ENCODE measurements at places on chromosomes 11 and 22.
A peak's percentile ranks its signal among the peaks of the same experiment; 100 is the strongest.

DNA sequence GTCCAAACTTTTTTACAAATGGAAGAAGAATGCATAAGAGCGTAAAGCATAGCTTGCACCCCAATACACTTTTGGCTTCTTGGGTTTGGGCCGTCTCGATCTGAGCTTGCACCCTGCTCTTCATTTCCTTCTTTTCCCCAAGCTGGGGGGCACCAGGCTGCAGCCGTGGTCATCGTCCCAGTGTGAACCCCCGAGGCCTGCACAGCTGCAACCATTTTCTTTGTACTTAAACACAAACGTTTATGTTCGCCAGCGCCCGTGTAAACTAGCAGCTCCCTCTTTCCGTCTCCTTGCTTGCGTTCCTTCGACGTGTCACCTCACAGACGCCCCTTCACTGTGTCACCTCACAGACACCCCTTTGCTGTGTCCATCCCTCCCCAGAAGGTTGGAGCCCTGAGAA, 10.1 kb downstream of the KRTAP5-5 start:
- no peak for DNase-seq

DNA sequence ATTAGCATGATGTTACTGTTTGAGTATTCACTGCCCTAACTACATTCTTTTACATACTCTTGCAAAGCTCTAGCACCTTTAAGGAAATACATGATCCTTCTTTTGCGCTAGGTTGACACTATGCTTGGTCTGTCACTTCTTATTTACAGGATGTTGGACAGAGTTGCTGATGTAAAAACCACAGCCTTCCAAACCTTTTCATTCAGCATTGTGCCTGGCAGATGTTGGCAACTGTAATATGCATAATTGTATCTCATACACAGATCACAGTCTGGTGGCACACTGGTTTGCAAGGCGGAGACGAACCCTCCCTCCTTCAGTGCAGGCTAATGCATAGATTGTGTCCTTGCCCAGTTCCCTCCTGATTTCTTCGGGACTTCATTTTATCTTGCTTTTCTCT, 224.1 kb downstream of the SNX19 start:
- DNase-seq: no peak

GRCh38 chr11:78181185-78181584, 7.2 kb downstream of the KCTD21 start:
- DNase-seq: peak; percentile 63

DNA sequence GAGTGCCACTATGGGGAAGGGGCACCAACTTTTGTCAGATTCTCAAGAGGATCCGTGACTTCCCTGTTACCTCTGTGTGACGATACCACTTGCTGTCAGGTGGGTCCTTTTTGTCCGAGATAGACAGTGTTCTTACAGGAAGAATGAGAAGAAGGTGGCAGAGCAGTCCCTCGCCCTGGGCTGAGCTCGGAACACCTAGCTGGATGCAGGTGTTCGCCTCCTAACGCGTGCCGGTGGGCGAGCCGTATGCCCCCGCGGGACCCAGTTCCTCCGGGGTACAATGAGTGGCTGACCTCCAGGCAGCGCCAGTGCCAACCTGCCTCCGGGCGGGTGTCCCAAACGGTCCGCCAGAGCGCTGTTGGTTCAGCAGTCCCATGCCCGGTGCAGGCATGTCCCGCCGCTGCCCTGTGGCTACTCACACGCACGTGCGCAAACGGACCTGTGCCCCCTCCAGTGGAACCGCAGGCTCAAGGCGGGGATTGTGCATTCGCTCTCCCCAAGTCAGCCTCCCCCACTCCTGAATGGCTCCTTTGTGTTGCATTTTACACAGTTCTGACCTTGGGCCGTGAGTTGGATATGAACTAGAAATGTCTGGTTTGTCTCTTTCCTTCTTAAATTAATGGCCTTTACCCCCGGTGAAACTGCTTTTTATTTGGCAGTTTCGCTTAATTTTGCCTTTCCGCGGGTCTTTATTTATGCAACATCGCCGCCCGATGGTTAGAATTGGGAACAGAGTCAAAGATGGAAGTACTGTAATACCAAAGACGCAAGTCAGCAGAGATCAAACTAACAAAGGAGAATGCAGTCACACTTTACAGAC, 1.1 kb upstream of the ABTB2 start:
- DNase-seq: peak; percentile 88

- no peak for DNase-seq
Observed at GRCh38 chr11:95302211-95302610, 71.2 kb upstream of the SESN3 start.

GRCh38 chr22:35070451-35071093, 4.6 kb downstream of the ISX start:
- no peak for DNase-seq

GRCh38 chr11:64348383-64349024, 8.5 kb downstream of the CCDC88B start:
- DNase-seq: no peak

DNA sequence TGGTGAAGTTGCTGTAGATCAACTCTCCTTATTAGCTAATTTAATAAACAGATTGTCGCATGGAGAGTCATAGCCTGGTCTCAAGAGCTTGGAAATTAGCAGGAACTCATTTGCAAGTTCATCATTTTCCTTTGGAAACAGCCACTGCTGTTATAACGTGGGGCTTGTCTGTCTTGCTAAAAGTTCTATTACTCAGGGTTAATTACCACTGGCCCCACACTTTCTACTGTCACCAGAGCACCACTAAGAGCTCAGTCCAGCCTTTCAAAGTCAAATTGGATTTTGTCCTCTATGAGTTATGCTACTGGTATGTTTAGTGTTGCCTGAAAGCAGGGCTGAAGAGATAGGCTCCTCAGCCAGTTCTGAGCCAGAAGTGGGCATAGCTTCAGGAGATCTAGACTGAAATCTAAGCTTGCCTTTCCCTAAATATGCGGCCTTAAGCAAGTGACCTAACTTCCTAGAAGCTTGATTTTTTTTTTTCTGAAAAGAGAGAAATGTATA, 292.2 kb downstream of the INSC start:
- DNase-seq: no peak

DNA sequence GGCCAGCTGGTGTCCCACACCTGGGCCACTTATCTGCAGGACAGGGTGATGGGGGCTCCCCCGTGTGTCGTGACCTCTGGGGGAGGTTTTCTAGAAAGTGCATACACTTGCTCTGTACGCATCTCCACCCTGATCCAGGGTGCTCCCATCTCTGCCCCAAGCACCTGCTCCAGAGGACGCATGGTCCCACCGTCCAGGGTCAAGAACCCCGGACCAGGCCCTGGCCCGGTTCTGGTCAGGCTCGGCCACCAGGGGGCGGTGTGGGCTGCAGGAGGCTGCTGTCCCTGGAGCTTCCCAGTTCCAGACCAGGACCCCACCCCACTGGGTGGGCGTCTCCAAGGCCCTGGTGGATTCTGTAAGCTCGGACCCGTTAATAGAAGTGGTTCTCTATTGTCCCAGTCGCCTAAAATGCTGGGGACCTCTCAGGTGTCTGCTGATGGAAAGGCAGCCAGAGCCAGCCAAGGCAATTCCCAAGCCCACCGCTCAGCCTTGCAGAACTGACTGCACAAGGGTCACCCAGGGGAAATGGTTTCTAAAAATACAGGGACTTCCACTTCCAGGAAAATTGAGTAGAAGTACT, 34.7 kb upstream of the SEPTIN5 start:
- peak; percentile 6 for DNase-seq

- no peak for DNase-seq
Observed at GRCh38 chr11:126357055-126357962, 1.8 kb downstream of the ST3GAL4 start.

GRCh38 chr11:8035200-8035855, 45.7 kb upstream of the TUB start:
- no peak for DNase-seq

- DNase-seq: no peak
Observed at GRCh38 chr11:130217133-130218031, 57.8 kb downstream of the ST14 start.

DNA sequence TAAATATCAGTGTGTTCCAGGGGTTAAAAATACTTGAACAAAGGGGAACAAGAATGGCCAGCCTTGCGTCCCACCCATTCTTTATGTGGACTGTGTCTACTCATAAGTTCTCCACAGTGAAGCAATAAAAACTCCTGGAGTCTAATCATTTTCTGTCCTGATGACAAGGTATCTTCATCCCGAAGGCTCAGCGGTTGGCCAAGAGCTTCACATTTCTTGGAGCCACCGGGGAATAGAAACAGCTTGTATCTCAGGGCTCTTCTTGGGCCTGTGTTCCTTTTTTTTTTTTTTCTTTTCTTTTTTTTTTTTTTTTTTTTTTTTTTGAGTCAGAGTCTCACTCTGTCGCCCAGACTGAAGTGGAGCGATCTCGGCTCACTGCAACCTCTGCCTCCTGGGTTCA, 36.8 kb upstream of the ADORA2A start:
- no peak for DNase-seq

DNA sequence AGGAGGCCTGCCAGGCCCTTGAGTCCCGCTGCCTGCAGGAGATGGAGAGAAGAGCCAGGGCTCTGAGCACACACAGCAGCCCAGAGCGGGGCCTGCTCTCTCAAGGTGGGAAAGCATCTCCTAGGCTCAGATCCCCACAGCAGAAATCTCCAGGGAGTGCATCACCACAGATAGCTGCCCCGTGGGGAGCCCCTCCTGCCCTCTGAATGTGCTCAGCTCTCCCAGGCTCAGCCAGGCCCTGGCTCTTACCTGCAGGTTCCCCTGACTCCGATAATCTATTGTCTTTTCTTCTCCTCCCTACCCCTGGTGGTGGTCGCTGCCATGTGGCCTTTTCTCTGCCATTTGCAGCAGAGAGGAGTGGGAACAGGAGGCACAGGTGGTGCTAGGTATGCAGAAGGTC, 49.9 kb downstream of the BTG4 start:
- DNase-seq: no peak

DNA sequence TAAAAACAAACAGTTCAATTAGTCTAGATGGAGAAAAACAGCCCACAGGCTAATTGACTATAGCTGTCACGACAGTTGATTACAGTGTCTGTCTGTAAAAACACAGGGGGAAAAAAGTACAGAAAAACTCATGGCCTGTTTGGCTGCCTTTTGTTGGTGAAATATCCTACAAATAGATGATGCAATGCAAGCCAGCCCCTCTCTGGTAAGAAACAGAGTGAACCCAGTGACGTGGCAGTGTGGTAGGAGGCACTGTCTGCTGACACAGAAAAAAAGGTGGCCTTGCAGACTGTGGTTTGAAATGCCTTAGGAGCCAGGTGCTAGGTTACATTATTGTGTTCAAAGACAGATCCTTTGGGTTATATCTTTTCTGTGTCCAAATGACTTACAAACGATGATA, 431.4 kb upstream of the CCDC90B start:
- DNase-seq: no peak

- DNase-seq: no peak
Observed at GRCh38 chr11:128480665-128481064, 106.7 kb downstream of the ETS1 start.

DNA sequence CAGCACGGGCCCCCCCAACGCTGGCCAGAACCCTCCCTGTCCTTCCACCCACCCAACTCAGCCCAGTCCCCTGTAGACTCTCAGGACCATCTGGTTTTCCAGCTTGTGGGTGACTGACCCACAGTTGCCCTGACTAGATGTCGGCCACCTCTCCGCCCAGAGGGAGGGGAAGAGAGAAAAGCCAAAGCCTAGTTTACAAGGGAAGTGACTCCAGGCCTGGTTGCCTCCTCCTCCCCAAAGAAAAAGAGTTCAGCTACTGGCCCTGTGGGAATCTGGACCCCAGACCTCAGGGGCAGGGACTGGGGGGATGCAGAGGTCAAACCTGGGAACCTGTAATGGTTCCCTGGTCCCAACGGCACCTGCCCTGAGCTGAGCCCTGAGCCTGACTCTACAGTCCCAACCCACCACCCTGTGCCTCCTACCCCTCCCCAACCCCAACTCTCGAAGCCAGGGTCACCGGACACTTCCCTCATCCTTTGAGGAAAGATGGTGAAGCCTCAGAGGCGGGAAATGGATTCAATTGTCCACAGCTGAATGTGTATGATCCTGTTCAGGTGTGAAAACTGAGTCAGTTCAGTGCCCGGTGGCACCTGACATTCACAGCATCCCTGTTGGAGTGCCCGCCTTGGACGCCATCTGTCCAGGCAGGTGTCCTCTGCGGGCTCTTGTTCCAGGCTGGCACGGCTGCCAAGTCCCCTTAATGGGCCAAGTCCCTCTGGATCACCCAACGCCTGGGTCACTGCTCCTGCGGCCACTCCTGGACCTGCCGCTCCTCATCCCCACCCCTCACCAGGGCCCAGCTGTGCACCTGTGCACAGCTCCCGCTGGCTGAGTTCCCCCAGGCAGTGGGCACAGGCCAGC, 21.0 kb upstream of the WNT7B start:
- peak; percentile 76 for DNase-seq

- DNase-seq: no peak
Observed at GRCh38 chr22:41683052-41683451, 5.6 kb downstream of the SNU13 start.

DNA sequence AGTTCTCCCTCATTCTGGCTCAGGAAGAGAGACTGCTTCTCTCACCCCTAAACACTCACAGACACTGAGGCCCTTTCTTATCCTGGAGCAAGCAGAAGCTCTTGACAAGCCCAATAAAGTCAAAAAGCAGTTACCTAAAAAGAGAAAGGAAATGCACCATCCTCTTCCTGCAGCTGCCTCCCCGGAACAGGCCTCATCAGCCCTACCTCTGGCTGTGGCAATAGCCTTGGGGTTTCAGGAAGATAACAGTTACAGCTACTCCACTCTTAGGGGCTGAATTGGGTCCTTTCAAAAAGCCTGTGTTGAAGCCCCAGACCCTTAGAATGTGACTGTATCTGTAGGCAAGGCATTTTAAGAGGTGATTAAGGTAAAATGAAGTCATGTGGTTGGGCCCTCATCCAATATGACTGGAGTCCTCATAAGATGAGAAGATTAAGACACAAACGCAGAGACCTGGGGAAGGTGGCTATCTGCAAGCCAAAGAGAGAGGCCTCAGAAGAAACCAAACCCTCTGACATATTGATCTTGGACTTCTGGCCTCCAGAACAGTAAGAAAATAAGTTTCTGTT, 3.5 kb upstream of the LGALS12 start:
- DNase-seq: no peak

DNA sequence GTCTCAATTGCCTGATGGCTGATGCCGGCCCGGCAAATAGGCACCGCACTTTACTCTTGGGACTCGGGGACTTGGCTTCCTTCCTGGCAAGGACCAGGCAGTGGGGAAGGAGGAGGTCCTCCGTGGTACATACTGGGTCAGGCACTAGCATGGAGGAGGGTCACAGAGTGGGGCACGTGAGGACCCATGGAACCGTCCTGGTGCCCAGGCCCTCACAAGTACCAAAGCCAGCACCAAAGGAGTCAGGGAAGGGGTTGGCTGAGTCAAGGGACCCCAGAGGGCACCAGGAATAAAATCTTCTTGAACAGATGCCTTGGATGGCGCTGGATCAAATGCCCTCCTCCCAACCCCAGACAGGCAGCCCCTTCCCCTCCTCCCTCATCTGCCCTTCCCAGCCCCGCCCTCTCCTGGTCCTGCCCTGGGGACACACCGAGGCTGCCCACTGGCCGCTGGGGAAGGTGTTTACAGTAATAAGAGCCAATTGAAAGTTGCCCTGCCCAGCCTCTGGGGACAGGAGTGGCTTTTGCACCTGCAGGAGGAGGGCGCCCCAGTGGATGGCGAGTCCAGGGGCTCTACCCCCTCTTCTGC, 5.6 kb upstream of the CARNS1 start:
- DNase-seq: no peak

- no peak for DNase-seq
Observed at GRCh38 chr11:21534288-21534687, 658.6 kb upstream of the ANO5 start.

Data from inflammatory macrophage (primary cell).